ENCODE measurements at places on chromosomes 11 and 22.

DNA sequence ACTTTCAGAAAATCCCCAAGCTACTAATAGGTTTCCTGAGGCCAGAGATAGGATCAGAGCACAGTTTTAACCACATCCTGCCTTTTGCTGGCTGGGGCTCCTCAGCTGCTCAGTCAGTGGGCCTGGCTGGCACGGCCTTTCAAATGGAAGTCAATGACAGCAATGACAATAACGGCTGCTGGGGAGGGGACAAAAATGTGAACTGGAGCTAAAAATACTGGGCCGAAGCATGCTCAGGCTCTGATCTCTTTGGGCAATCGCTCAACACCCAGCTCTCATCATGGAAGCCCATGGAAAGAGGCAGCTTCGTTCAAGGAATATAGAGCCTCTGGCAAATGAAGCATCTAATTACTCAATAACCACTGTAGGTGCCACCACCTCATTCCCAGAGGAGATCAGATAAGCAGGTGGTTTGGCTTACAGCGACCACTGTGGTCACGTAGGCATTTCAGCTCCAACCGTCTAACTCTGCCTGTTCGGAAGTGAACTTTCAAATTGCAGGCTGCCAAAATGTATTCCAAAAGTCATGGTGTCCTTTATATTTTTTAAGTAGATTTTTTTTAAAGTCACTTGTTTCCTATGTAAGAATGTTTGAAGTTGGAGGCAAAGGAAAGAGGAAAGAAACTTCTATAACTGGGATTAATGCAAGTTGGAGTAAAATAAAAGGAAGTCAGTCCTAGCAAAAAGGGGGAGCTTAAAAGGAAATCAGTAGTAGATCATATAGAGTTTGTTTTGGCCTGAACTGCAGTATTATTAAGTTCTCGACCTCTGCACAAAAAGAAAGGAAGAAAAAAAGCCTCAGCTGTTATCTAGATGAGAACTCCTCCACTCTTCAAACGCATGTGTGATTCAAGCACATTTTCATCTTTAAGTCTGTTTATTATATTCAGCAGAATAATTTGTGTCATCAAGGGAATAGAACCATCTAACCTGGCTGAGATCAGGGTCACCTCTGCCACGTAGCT, 14.1 kb downstream of the WT1 start:
- DNase-seq = no peak

GRCh38 chr11:74925281-74925680, 23.6 kb downstream of the XRRA1 start:
- DNase-seq = no peak

DNA sequence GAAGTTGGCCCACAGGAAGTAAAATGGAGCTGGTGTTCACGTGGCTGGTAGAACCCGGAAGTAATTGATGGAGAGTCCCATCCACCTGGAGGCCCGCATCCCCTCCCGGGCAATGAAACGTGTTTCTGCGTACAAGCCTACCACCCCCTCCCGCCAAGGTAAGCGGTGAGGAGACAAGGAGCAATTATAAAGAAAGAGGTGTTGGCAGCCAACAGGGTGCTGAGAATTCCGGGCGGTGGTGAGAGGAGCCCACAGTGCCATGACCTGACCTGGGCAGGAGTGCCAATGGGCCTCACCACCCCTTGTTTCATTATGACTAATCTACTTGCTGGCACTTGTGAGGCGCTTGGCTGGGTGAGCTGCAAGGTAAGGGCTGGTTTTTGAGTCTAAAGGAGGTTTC, 83.8 kb upstream of the BID start:
- DNase-seq = no peak

GRCh38 chr11:6542727-6543126, 45.6 kb downstream of the DNHD1 start:
- no peak for DNase-seq

- DNase-seq = no peak
Observed at GRCh38 chr11:89355646-89356045, 135.5 kb downstream of the NOX4 start.

DNA sequence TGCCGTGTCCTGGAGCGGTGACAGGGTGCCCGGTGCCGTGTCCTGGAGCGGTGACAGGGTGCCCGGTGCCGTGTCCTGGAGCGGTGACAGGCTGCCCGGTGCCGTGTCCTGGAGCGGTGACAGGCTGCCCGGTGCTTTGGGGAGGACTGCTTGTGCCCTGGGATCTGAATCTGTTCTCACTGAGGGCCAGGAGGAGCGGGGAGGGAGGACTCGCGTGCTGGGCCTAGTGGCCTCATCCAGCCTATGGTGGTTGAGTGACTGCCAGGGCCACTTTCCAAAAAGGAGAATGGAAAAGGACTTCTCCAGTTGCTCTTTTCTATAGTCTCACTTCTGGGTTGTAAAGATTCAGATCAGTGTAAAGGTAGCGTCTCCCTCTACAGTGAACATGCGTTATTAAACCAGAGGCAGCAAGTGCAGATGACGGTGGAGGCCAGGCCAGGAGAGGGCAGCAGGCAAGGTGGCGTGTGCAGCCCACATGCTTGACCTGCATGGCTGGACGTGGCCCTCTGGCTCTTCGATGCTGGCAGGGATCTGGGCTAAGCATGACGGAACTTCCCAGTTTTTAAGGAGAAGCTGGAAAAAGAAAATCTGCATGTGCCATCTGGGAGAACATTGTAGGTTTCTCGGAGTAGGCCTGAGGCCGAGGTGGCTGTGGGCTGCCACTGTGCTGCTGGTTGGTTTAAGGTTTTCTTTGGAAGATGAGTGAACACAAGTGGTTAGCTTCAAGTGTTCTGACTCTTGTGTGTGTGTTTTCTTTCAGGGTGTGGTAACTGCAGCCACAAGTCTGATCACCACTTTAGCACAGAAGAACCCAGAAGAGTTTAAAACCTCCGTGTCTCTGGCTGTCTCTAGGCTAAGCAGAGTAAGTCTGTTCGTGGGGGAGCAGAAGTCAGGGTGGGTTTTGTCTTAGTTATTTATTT, 55.0 kb downstream of the AP2A2 start:
- no peak for DNase-seq
